KG1 (cell line): ENCODE measurements at places on chromosomes 2 and 18.

DNA sequence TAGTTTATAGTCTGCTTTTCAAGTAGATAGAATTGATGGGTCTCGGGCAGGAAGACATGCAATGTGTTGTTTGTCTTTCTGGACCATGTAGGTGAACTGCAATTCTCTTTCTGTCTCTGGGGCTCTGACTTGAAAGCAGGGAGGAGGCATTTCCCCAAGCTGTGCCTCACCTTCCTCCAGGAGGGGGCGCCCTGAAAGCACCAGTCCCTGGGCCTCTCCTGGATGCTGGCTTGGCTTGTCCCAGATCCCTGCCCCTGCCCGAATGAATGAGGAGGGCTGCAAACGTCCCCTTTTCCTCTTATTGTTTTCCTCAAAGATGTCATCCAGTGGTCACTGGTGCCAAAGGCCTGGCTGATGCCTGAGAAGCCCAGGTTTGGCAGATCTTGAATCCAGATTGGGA, 270.6 kb downstream of the CELF4 start:
- no peak for DNase-seq

DNA sequence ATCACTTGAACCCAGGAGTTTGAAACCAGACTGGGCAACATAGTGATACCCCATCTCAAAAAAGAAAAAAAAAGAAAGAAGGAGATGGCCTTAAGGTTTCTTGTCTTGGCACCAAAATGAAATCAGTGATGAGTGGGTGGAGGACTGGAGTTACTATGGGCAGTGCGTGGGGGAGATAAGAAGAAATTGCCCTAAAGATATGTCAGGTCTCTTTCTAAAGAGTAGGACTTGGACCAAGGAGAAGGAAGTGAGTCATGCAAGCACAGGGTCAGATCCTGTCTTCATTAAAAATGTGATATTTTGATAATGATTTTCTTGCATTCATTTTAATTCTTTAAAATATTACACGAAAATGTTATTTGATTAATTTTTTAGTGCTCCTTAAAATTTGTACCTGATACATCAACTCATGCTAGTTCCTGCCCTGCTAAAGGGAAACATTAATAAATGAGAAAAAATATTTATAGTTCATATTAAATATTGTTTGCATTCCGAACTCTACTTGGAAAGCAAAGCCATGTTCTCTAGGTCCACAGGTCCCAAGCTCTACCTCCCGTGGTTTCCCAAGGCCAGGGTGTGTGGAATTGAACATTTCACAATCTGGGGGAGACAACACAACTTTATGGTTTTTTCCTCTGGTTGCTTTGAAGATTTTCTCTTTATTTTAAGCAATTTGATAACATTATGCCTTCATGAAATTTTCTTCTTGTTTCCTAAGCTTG, 62.6 kb upstream of the CTLA4 start:
- no peak for DNase-seq

- no peak for DNase-seq
Observed at GRCh38 chr2:21161832-21162614, 38.3 kb downstream of the TDRD15 start.

- no peak for DNase-seq
Observed at GRCh38 chr2:217631115-217631514, 371.7 kb downstream of the TNS1 start.
